ENCODE measurements at places on chromosomes 1 and 21. TPM values are rescaled to one million over a fixed set of nuclear protein-coding genes. Genes with fewer than 3 reads are reported as not detected.
A peak's percentile ranks its signal among the peaks of the same experiment; 100 is the strongest.

Gene B4GALT3
- total RNA-seq: 36.6 TPM

Gene FLG2
- not detected for total RNA-seq

Gene DNM3
- total RNA-seq: 3.1 TPM

- DNase-seq: no peak
These were observed 195.6 kb upstream of the ZRANB2 start for GRCh38 chr1:71276466-71276865.

- no peak for DNase-seq
These were observed 10.3 kb downstream of the DENND4B start for GRCh38 chr1:153936011-153936802.

GRCh38 chr21:17548262-17548661, 35.4 kb downstream of the CXADR start:
- peak; percentile 56 for DNase-seq

GRCh38 chr1:184802354-184803179, 47.9 kb upstream of the EDEM3 start:
- DNase-seq: no peak

DNA sequence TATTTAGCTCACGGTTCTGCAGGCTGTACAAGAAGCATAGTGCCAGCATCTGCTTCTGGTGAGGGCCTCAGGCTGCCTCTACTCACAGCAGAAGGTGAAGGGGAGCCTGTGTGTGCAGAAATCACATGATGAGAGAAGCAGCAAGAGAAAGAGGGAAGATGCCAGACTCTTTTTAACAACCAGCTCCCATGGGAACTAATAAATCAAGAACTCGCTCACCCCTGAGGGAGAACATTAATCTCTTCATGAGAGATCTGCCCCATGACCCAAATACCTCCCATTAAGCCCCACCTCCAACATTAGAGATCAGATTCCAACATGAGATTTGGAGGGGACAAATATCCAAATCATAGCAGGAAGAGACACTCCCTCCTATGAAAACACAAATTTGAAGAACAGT, 74.1 kb downstream of the OLFML2B start:
- DNase-seq: no peak

GRCh38 chr21:35011681-35012080, 37.4 kb downstream of the RUNX1 start:
- DNase-seq: peak; percentile 62

Data from M059J (cell line).